ENCODE measurements at places on chromosomes 16 and 17. TPM values are rescaled to one million over a fixed set of nuclear protein-coding genes. Genes with fewer than 3 reads are reported as not detected.

The CHST4 gene
- total RNA-seq = not detected

The NPIPA8 gene
- 35.7 TPM for total RNA-seq

The GDPD1 gene
- 2.6 TPM for total RNA-seq

The RMI2 gene
- 31.6 TPM for total RNA-seq

Data from activated T-helper 17 cell treated with anti-CD3 and anti-CD28 coated beads, Interleukin-2, amount 50 U/mL, for 72 hours (primary cell).